Activated CD4-positive, alpha-beta T cell treated with anti-CD3 and anti-CD28 coated beads, Interleukin-10, Interleukin-2, amounts not matched to agents 100 ng/mL and 50 ng/mL, durations not matched to agents 16 hours and 8 hours (primary cell): ENCODE measurements at places on chromosomes 5 and 9.

GRCh38 chr5:91128604-91129003 is 254.5 kb downstream of the ARRDC3 start:
- no peak for DNase-seq

- no peak for DNase-seq
These were observed 352.3 kb downstream of the PTPRD start for GRCh38 chr9:10260501-10260900.

GRCh38 chr5:31972558-31972957 is 201.6 kb downstream of the GOLPH3 start:
- DNase-seq: peak; percentile 20

- no peak for DNase-seq
These were observed 18.4 kb downstream of the CEL start for GRCh38 chr9:133080161-133080560.

DNA sequence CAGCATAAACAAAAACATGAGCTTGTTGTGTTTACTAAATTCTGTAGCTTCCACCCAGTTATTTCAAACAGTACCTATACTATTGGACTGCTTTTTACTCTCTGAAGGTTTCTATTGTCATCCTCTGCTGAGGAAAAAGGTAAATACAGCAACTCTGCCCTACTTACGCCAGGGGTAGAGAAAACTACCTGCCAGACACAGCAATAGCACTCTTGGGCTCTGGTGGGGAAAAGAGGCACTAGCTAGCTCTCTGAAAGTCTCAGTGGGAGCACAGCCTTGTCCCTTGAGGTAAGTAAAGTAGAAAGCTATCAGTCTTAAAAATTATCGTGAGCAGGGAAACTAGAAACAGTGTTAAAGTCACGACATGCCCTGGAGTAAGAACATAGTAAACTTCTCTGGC is 3.7 kb downstream of the HCN1 start:
- no peak for DNase-seq

- DNase-seq: no peak
These were observed at the start of gene NEUROG1 for GRCh38 chr5:135535820-135536801. NEUROG1 (minus strand) TSS chr5:135535964; CDS start chr5:135535690, 274 bp downstream.

DNA sequence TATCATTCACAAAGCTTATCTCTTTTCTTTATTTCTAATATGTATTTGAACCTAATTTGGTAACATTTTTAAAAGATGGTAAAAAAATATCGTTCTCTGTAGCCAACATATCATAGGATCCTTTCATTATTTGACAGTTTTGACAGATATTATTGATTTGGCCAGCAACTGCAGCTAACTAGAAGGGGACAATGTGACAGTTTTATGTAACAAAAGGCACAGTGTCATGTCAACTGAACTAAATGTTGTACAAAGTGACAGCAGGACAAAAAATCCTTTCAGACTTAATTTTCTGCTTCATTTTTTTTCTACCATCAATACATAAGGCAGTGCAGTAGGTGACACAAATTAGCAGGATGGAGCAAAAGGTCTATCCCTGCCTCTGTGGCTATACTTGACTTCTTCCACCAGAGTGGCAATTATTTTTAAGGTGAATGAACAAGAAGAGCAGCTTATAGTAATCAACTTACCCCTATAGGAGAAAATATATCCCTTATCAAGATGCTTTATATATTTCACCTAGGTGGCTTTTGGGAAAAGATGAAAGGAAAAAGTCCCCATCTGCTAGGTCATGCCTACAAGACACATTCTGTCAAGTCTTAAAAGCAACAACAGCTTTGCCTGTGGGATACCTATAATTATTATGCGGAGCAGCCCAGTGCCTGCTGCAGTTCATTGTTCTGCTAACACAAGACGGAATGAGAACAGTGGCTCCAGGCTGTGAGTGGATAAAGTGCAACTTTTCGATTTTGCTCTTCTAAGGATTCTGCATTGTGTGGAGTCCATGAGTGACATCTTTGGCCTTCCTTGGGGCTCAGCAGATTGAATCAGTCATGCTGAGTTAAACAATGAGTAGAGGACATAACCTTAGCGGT is 694.9 kb downstream of the ISL1 start:
- DNase-seq: no peak

DNA sequence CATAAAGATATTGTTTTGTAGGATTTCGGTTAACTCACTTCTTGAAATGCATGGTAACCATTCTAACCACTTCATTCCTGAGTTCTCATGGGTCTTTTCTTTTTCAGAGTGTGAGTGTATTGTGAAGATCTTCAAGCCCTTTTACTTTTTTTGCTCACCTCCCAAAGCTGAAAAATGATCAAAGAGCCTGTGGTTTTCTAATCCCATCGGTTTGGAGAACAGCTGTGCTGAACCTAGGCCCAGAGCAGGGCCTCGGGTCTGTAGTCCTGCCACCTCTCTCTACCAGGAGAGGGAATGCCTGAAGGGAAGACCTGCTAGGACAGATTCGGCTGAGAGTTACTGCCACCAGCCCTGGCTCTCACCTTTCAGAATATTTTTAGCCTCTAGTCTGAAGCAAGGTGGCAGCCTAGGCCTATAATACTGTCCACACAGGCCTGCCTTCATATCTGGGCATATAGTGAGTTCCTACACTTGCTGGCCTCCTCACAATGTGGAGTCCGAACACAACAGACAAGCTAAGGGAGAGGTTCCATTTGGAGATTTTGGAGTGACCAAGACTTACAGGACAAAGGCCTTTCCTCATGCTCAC is 13.8 kb downstream of the RGMB start:
- no peak for DNase-seq

DNA sequence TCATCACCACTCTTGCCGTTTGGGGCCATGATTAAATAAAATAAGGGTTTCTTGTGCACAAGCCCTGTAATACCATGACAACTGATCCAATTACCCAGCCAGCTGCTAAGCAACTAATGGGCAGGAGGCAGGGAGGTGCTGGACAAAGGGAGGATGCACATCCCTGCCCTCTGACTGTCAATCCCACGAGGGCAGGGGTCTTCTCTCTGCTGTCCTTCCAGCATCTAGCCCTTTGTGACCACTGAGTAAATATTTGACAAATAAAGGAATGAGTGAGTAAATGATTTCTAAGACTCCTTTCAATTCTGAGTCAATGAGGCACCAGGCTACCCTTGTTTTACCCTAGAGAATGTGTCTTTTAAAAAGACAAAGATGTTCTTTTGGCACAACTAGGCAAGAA is 247.1 kb downstream of the SYK start:
- DNase-seq: no peak

GRCh38 chr9:135666534-135667462 is 3.7 kb downstream of the LCN9 start:
- DNase-seq: no peak

DNA sequence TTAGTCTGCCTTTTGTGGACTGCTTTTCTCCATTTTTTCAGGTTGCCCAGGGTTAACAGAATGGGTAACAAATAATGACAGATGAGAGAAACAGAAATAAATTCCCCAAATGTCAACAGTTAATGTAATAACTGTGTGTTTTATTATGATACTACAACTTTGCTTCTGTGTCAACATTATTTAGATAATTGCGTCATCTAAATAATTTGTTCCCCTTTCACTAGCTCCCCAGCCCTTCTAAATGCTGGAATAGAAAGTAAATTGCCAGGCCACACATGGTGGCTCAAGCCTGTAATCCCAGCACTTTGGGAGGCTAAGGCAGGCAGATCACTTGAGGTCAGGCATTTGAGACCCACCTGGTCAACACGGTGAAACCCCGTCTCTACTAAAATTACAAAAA is 53.5 kb downstream of the RNF38 start:
- DNase-seq: no peak

DNA sequence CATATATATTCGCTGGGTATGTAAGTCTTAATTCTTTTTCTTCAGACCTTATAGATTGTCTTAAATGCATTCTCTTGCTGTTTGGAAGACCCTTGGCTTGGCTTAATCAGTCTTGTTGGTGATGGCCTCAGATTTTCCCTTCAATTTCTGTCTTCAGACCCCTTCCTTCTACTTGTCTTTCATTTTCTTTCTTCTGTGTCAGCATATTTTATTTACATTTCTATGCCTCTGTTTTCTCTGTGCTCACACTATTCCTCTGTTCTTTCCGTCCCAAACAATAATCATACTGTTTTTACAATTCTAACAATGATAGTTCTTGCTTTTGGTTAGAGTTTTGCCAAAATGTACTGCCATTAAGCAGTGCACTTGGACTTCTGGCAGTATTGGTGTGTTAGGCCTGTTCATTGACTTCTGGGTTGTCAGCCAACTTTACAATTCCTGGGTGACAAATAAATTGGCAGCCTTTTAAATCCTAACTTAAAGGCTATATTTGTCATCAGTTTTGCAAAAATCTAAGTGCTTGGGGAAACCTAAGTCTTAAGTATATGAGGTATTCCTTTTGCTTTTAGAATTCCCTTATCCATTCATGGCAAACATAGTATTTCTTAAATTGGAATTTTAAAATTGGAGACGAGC is 8.0 kb downstream of the SRFBP1 start:
- no peak for DNase-seq

GRCh38 chr5:82054004-82054710 is 82.3 kb downstream of the ATG10 start:
- no peak for DNase-seq

- DNase-seq: no peak
These were observed 96.5 kb downstream of the PBX3 start for GRCh38 chr9:125843646-125844045.

DNA sequence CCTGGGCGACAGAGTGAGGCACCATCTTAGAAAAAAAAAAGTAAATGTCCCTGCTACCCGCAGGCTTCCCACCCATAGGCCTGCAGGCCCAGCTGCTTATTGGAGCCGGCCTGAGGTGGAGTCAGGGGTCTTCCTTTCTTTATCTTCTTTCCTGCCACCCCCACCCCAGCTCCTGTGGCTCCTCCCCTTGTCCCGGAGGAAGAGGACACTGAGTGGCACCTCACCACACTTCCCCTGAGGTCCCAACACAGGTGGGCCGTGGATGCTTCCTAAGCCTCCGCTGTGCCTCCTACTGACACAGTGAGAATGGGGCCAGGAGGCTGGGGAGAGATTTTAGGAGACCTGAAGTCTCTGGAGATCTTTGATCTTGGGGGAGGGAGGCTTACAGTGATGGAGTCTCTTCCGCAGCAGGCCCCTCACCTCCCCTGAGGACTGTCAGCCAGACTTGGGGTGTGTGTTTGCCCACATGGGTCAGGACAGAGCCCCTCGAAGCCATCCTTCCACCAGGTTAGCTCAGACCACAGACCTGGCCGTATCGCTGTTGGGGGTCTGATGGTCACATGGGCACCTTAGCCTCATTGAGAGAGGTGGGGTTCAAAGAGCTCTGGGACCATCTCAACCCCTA is 135.4 kb upstream of the IER5L start:
- no peak for DNase-seq

GRCh38 chr5:92409134-92409533 is 1026.0 kb upstream of the ARRDC3 start:
- no peak for DNase-seq

DNA sequence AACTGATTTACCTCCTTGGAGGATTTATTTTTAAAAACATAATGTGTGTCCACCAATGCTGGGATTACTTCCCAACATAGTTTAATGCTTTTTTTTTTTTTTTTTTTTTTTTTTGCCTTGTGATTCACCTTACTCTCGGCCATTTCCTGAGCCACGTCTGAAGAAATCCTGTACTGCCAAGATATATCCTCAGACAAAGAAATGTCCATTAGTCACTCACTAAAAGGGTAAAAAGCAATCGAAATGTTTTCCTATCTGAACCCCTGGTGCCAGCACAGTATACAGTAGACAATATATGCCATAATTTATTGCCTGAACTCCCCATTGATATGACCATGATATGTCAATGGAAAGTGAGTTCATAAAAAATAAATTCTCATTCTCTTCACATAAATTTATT is 344.1 kb downstream of the BNC2 start:
- DNase-seq: no peak

GRCh38 chr5:32777733-32778132 is 66.6 kb downstream of the NPR3 start:
- no peak for DNase-seq

DNA sequence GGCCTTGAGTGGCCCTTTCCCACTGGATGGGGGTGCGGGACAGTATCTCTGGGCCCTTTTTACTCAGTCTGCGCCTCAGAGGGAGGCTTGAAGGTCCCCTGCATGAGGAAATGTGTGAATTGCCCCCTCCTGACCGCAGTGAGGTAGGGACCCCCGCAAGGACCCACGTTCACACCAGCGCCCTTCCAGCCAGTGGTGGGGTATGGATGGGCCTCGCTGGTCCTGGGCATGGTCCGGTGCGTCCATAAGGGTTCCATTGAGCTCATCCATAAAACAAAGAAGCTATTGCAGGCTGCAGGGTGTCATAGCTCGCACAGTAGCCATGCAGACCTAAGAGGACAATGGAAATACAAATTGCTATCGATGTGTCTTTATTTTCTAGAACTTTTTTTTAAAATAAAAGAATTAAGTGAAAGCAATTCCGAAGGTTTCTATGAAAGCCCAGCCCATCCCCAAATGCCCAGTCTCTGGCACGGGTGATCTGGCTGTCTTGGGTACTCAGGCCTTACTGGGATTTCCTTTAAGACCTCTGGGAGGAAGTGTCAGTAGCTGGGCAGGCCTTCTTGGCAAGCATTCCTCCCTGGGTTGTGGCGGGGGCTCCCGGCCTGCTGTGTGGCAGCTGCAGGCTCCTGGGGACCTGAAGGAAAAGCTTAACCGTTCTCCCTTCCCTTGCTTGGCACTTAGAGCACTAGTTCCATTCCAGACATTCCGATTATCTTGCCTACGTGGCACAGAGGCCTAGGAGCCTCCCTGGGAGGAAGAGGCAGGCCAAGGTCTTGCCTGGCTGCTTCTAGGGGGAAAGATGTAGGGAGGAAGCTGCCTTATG is 1.5 kb upstream of the SEMA5A start:
- no peak for DNase-seq

DNA sequence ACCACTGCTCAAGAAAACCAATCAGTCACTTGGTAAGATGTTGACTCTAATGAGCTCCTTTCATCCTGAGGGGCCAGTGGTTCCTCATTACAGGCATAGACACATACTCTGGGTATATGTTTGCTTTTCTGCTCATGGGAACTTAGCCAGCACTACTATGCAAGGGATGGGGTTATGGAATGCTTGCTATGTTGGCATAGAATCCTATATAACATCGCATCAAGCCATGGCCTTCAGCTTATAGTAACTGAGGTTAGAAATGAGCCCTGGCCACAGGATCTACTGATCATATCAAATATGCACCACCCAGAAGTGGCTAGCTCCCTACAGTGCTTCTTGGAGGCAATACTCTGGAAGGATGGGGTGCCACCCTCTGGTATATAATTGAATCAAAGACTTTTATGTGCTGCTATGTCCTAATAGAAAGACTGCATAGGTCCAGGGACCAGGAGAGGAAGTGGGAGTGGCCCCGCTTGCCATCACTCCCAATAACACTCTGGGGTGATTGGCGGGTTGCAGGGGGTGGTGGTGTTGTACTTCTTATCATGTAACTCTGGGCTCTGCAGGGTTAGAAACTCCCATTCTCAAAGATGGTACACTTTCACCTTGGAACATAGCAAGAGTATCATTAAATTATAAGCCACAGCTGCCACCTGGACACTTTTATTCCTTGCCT is 70.3 kb downstream of the ZNF366 start:
- no peak for DNase-seq
